ENCODE measurements at places on chromosomes 13 and 19. TPM values are rescaled to one million over a fixed set of nuclear protein-coding genes. Genes with fewer than 3 reads are reported as not detected.

The CBARP gene
- 2.9 TPM for total RNA-seq

The ACP5 gene
- 0.17 TPM for total RNA-seq

The C19orf33 gene
- 8.7 TPM for total RNA-seq

The CFD gene
- 7.6 TPM for total RNA-seq

The C19orf38 gene
- total RNA-seq: 0.15 TPM

The FAM83E gene
- 0.45 TPM for total RNA-seq

The CCNA1 gene
- total RNA-seq: 1.0 TPM

The BCAM gene
- total RNA-seq: 18.3 TPM

The FFAR2 gene
- not detected for total RNA-seq

The FAAP24 gene
- total RNA-seq: 4.3 TPM

The WDR87 gene
- not detected for total RNA-seq

The PCID2 gene
- 65.9 TPM for total RNA-seq

The ICAM4 gene
- 4.6 TPM for total RNA-seq

The KLK3 gene
- not detected for total RNA-seq

The PSG1 gene
- not detected for total RNA-seq

The ZNF561 gene
- 16.5 TPM for total RNA-seq

The GIPC3 gene
- 0.17 TPM for total RNA-seq

The CYP2F1 gene
- total RNA-seq: not detected

The ZNF682 gene
- 0.59 TPM for total RNA-seq

The CLDN10 gene
- total RNA-seq: not detected

The ADGRE2 gene
- total RNA-seq: 1.7 TPM

The FCHO1 gene
- total RNA-seq: 1.8 TPM

The FXYD1 gene
- 1.8 TPM for total RNA-seq

The CALR gene
- total RNA-seq: 1,083 TPM

Data from bronchus fibroblast of lung (primary cell).